ENCODE measurements at places on chromosomes 12 and 14. TPM values are rescaled to one million over a fixed set of nuclear protein-coding genes. Genes with fewer than 3 reads are reported as not detected.

The SLC24A4 gene
- total RNA-seq, result 1.7 TPM

The PTPN6 gene
- total RNA-seq, result 18.3 TPM

The NKX2-1 gene
- 2.9 TPM for total RNA-seq

The MIP gene
- 2.9 TPM for total RNA-seq

The DGLUCY gene
- total RNA-seq, result 12.8 TPM

The SLC25A21 gene
- 1.7 TPM for total RNA-seq

The USP44 gene
- 3.9 TPM for total RNA-seq

The PRH1 gene
- total RNA-seq, result 9.6 TPM

GRCh38 chr14:95518045-95518751 lies 1.7 kb upstream of the SYNE3 start:
- DNase-seq, result no peak

DNA sequence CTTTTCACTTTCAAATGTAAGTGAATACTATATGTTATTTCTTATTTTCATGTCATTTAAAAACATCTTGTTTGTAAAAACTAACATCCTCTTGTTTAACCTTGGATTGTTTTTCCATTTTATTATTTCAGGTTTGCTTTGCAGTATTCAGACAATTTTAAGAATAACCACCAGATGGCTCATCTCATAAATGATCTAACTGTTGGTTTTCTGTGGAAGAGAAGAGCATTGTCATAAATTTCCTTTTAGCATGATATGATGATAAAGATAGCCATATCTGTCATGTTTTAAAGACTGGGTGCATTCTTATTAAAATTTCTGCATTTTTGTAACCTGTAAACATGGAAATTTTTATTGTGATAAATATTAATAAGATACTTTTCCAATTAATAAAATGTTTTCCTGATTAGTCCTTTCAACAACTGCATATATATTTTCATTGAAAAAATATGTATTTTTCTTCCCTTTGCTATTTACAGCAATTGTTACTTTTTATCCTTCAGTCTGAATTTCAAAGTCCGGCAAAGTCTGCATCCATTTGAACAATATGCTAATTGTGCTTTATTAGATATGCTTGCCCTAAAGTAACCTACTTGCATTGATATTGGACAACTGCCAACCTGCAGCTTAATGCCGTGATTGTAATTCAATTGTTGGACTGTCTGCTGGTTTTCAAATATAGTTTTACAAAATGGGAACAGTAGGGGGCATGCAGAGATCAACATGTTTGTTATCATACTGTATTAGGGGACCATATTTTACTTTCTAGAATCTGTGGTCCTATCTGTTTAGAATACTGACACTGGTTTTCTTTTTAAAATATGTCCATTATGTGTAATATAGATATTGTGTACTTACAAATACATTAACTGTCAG lies 163.4 kb downstream of the GARIN6 start:
- peak; percentile 38 for DNase-seq

DNA sequence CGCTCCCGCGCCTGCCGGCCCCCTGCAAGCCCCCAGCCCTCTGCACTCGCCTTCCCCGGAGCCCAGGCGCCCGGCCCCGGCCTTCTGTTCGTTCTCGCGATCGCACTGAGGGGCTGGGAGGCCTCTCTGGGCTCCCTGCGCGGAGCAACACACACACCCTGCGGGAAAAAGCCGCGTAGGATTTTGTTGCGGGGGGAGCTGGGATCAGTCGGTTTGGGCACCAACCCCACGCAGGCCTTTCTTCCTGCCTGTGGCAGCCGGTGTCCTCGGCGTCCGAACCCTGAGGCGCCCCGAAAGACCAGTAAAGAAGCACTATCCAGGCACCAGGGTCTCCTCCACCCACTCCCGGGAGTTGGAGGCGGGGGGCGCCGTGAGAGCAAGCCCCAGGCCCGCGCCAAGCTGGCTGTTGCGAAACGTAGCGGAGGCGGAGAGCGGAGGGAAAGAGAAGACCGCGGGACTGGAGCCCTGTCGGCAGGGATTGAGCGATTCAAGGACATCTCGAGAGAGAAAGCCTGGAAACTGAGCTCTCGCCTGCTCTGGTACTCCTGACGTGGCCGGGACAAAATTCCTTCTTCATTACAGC lies 1.9 kb upstream of the HOXC5 start:
- DNase-seq, result peak; percentile 81

DNA sequence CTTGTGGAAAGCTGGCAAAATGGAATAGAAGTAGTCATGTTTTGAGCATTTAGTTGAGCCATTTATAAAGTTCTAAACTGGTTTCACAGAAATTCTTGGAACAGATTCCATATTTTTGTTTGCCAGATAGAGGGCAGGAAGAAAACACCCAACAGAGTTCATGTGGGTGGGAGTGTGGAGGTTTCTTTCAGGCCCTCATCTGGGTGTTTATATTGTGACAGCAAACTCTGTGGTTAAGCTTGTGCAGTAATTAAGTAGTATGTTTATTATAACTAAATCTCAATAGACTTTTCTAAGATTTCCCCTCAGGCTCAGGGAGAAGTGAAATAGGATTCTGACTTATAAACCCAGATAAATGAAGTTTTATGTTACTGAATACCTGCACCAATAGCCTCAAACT lies 57.4 kb downstream of the SPPL3 start:
- no peak for DNase-seq

GRCh38 chr12:44709166-44709565 lies 166.9 kb downstream of the NELL2 start:
- DNase-seq, result no peak

- DNase-seq, result peak; percentile 99
Measured at GRCh38 chr14:75660630-75661498, at the start of the genes ERG28 and TTLL5. ERG28 (minus strand) TSS chr14:75660876; CDS start chr14:75657502, 3,374 bp downstream. TTLL5 (plus strand) TSS chr14:75661246; CDS start chr14:75663150, 1,904 bp downstream.

GRCh38 chr12:9027161-9028059 lies 38.1 kb downstream of the KLRG1 start:
- DNase-seq, result no peak

GRCh38 chr12:31728289-31728916 lies 418 bp downstream of the AMN1 start:
- no peak for DNase-seq

GRCh38 chr12:12336049-12336411 lies 14.0 kb downstream of the MANSC1 start:
- no peak for DNase-seq

DNA sequence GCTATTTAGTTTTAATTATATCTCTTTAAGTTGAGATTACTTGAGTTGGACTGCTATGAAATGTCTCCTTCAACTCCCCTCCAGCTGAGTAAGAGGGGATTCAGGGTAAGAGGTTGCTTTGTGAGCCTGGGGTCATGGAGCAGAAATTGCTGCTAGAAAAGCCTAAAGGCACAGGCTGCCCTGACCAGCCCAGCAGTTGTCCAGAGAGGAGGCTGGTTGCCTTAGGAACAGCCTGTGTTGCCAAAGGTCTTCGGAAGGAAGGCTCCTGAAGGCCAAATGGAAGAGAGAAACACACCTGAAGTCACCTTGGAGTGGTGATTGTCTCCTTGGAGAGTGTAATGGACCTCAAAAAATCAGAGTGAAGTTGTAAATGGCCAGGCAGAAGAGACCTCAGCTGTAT lies 235.5 kb upstream of the PDE3A start:
- DNase-seq, result no peak

GRCh38 chr12:124324803-124325705 lies 30.2 kb downstream of the RFLNA start:
- DNase-seq, result no peak

- no peak for DNase-seq
Measured at GRCh38 chr14:91935586-91935985, 11.9 kb downstream of the FBLN5 start.

DNA sequence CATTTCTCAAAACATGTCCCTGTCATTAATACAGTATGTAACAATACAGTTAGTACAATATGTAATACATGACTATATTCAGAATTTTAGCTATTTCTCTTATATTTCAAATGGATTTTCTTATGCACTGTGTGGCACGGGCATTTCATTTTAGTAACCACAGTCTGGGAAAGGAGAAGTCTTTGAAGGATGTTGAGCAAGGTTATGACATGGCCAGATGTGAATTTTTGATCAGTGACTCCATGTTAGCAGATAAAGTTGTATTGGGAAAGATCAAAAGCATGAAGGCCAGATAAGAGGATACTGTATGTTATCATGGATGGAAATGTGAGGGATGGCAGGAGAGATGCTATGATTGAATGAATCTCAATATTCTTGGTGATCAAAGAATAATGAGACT lies 285.2 kb downstream of the NAV3 start:
- DNase-seq, result no peak

DNA sequence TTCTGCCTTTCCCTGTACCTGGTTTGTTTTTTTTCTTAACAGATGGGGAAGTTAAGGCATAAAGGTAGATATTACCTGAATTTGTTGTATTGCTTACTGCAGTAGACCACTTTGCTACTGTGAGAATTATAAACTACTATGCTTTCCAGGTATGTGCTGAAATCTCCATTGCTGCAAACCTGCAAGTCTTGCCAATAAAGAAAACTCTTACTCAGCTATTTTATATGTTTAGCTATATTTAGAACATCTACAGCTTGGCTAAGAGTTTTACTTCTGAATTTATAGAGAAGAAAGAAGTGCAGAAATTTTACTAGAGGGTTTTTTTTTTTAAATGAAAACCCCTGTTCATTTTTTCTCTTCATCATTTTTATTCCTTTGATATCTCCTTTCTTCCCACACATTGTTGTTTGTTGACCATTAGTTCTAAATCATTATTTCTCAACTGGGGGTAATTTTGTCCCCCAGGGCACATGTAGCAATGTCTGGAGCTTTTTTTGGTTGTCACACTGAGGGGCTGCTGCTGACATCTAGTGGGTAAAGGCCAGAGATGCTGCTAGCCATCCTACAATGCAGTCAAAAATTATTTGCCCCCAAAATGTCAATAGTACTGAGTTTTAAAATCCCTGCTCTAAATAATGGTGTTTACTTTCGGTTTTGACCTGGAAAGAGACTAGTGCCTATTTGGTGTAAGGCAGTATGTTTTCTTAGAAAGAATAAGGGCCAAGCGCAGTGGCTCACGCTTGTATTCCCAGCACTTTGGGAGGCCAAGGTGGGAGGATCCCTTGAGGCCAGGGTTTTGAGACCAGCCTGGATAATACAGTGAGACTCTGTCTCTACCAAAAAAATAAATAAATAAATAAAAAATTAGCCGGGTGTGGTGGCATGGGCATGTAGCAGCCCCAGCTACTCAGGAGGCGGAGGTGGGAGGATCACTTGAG lies 48.6 kb downstream of the PCNX1 start:
- DNase-seq, result peak; percentile 27

GRCh38 chr12:11653215-11653753 lies 3.8 kb downstream of the ETV6 start:
- DNase-seq, result no peak

- no peak for DNase-seq
Measured at GRCh38 chr14:105647784-105648608, 121.6 kb downstream of the TMEM121 start.

DNA sequence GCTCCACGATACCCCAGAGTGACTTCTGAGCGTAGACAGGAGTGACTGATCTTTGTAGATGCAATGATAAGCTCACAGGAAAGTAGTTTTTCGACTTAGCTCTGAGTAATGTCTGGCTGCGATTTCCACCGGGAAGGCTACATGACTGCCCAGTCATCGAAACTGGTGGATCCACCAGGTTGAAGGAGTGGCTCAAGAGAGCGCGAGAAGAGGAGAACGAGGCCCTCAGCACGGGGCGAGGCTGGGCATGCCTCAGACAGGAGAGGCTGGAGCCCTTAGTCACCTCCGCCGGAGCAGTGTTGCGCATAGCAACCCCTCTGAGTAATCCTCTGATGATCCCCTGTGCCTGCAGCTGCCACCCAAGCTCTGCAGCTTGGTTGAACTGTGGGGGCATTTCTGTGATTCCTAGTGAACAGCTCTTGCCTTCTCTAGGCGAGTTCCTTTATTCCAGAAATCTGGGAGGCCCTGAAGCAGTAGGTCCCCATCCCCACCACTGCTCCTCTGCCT lies 25.6 kb downstream of the ELK3 start:
- peak; percentile 79 for DNase-seq

DNA sequence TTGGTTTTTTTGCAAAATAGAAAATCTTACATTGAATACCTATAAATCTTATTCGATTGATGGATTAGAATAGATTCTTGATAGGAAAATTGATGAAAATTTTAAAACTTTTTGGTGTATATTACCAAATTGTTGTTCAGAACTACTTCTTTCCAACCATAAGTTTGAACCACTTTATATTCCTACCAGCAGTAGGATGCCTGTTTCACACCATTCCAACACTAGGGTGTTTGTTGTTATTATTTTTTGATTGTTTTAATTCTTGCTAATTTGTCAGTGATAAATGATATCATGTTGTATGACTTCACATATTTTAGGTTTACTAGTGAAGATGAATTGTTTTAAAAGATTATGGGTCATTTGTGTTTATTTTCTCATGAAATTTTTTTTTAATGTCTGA lies 43.4 kb downstream of the UTP20 start:
- DNase-seq, result no peak

- no peak for DNase-seq
Measured at GRCh38 chr12:12797794-12798152, 12.3 kb downstream of the APOLD1 start.

DNA sequence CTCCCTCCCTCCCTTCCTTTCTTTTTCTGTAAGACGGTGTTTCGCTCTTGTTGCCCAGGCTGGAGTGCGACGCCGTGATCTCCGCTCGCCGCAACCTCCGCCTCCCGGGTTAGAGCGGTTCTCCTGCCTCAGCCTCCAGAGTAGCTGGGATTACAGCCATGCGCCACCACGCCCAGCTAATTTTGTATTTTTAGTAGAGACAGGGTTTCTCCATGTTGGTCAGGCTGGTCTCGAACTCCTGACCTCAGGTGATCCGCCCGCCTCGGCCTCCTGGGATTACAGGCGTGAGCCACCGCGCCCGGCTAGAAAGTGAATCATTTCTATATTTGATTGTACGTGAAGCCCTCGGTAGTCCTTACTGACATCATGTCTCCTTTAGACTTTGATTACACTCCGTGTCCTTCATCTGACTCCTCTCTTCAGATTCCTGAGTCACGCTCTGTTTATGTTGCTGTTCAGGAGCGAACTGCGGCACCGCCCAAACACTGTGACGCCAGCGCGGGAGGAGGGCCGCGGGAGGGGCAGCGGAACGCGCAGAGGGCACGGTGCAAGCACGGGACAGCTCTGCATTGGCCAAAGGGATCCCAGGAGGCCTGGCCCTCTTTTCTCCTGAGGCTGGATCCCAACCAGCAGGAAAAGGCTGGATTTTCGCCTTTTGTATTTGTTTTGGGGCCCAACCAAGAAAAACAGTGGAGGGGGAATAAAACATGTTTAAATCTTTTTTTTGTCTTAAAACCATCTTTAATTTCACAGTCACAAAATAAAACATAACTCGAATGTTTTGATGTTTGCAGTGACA lies 538 bp upstream of the GABARAPL1 start:
- DNase-seq, result peak; percentile 98

DNA sequence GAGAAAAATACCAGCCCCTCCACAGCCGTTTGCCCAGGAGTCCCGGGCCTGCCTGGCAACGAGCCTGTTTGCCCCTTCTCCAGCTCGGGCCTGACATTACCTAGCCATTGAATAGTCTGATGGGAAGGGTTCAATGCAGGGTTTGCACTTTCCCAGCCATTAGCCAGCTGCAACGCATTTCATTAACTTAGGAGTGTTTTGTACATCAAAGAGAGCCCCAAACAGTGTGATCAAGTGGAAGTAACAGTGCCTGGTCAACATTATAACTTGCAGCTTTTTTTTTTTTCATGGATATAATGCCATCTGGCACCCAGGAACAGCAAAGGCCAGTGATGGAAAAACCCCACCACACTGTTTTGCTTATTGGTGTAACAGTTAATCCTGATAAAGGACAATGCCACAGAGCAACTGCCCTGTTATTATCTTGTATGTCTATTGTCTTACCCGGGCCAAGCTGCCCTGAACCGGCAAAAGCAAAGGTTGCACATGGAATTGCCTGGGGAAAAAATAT lies 38.0 kb downstream of the BTG1 start:
- DNase-seq, result no peak

GRCh38 chr14:104187121-104187889 lies 48.9 kb downstream of the KIF26A start:
- DNase-seq, result no peak

GRCh38 chr12:13220838-13221237 lies 24.3 kb downstream of the EMP1 start:
- no peak for DNase-seq

Measured in umbilical cord (tissue), 2 donors.